ENCODE measurements at places on chromosomes 5 and 9.

DNA sequence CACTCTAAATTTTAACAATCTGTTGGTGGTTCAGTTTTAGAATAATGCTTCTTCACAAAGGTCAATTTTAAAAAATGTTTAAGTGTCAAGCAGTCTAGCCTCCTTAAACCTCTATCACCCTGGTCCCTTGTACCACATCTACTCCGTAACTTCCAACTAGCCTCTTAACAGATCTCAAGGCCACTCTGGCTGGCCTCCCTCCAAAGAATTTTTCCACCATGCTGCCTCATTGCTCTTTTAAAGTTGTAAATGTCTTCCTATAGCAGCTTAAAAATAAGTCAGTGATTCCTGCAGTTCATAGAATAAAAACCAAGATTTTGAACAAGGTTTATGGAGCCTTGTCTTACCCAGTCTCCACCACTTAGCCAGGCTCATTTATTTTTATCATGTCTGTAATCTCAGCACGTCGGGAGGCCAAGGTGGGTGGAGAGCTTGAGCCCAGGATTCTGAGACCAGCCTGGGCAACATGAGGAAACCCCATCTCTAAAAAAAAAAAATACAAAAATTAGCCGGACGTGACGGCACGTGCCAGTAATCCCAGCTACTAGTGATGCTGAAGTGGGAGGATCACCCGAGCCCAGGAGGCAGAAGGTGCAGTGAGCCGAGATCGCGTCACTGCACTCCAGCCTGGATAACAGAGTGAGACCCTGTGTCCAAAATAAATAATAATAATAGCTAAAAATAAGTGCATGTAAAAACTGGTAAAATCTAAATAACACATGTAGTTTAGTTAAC lies 924.9 kb upstream of the DMAC1 start:
- DNase-seq, result no peak

- DNase-seq, result no peak
These were observed 234.6 kb upstream of the CD180 start for GRCh38 chr5:67431191-67431590.

DNA sequence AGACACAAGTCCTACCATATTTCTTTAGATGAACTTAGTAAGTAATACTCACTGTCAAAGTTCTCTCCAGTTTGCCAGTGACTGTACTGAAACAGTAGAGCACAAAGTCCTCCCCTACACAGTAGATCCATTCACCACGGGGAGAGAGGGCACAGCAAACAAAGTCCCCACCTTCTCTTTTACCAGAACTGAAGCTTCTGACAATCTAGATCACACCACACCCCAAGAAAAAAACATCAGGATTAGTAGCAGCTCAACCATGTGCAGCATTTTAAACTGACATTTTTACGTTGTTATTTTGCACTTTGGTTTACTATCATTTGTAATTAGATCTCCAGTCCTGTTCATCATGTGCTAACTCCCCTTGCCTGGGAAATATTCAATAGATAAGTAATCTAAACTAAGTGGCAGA lies 23.0 kb downstream of the DNAJA1 start:
- DNase-seq, result no peak

DNA sequence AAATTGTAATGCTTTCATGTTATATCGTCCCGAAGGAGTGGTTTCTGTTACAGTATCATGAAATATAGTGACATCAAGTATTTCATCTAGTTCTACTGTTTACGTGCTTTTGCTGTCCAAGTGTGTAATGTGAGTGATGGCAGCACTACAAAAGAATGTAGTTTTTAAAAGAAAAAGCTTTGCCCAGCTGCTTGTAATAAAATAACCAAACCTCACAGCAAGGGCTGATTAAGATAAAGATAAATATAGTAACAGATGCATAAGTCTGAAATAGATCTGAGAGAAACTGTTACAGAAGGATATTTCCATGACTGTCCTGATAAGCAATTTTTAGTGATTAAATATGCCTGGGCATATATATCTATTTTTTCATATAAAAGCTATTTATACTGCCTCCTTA lies 106.4 kb downstream of the AUH start:
- DNase-seq, result no peak

GRCh38 chr9:130497139-130497538 lies 52.4 kb downstream of the ASS1 start:
- no peak for DNase-seq

GRCh38 chr9:122370869-122371755 lies at the start of gene PTGS1:
PTGS1 (plus strand) TSS chr9:122371024; CDS start chr9:122371085, 61 bp downstream.
- peak; percentile 90 for DNase-seq

- no peak for DNase-seq
These were observed 199.1 kb upstream of the MPDZ start for GRCh38 chr9:13478639-13479038.

GRCh38 chr9:81380504-81381359 lies 308.6 kb downstream of the TLE1 start:
- no peak for DNase-seq

DNA sequence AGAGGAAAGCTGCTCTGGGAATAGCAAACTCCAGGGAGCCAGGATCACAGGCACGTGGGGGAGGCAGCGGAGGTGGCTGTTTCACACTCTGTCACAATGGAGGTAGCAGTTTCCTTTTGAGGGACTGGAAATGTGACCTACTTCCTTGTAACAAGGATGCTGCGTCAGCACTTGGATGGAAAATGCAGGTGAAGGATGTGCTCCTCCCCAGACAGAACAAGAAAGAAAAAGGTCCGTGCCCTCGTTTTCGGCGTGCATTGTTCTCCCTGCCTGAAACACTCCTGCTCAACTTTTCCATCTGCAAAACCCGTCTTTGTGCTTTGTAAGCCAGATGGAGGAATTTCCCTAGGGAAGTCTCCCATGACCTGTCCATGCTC lies 55.1 kb upstream of the SH3PXD2B start:
- no peak for DNase-seq

DNA sequence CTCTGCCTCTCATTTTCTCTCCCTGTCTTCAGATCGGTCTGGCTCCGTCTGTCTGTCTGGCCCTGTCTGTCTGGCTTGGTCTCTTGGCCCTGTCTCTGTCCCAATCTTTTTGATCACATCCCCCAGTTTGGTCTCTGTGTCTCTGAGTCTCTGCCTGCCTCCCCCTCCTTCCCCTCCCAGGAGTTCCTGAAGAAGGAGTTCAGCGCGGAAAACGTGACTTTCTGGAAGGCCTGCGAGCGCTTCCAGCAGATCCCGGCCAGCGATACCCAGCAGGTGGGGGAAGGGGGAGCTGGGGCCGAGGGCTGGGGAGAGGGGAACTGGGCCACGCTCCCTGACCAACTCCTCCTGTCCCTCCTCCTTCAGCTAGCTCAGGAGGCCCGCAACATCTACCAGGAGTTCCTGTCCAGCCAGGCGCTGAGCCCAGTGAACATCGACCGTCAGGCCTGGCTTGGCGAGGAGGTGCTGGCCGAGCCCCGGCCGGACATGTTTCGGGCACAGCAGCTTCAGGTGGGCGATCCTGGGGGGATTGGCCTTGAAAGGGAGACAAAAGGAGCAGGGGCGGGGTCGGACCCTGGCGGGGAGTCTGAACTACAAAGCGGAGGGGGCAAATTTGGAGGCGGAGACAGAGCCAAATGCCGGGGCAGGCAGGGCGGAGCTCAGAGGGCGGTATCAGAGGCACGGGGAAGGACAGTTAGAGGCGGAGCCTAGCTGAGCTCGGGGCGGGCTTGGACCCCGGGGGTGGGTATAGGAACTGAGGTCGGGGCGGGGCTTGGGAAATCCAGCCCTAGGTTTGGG lies 9.0 kb downstream of the RGS14 start:
- no peak for DNase-seq

GRCh38 chr5:6188344-6188743 lies 190.0 kb downstream of the MED10 start:
- no peak for DNase-seq

DNA sequence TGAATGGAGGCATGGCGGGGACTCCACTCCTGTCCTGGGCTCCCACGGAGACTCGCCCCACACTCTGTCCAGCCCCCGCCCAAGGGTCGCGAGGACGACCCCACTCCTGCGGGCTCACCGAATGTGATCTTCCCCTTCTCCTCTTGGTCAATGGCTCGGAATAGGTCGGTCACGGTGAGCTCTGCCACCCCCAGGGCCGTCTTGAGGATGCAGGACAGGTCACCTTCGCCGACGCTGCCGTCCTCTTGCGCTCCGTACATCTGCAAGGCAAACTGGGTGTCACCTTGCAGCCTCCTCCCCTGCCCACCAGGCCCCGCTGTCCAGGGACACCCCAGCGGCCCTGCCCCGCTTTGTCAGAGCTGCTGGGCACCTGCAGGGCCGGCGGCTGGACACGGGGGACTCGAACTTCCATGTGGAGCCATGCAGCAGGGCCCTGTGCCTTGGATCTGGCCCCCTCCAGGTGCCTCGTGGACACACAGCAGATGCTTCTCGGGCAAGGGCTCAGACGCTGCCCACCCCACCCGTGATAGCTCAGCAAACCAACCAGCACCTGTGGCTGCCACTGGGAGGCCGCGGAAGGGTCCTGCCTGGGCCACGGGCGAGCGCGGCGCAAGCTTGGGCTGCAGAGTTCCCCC lies 21.5 kb upstream of the SLC6A3 start:
- DNase-seq, result no peak

DNA sequence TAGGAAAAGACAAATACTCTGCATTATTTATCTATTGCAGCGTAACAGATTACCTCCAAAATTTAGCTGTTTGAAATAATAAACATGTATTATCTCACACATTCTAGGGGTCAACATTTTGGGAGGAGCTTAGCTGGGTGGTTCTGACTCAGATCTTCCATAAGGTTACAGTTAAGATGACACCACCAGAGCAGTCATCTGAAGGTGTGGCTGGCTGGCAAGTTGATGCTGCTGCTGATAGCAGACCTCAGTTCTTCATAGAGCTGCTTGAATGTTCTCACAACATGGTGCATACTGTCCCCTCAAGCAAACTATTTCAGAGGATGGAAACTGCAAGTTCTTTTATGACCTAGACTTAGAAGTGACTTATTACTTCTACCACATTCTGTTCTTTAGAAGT lies 146.3 kb upstream of the FSTL4 start:
- DNase-seq, result no peak

GRCh38 chr5:76406673-76407072 lies 3.6 kb downstream of the IQGAP2 start:
- peak; percentile 62 for DNase-seq

DNA sequence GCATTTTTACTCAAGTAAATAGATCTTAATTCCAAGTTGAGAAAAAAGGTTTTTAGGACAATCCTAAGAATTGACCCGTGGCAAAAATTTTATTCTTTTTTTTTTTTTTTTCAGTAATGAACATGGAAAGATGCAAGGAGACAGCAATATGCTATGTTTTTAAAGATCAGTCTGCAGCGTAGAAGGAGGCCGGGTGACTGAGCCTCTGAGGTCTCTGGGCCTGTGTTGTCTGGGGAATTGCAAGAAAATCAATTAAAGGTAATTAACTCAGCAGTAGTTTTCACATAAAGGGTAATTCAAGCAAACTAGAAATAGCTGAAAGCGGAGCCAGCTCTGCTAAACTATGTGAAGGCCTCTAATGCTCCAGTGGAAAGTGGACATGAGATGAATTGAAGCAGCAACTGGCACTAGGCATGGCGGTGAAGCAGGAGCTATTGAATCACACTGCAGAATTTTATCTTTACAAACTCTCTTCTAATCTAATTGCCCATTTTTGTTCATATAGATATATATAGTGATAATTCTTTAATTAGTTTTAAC lies 285.2 kb upstream of the ITGA1 start:
- no peak for DNase-seq
